Forelimb muscle (tissue), 1 donor: ENCODE measurements at places on chromosomes 2 and 18.

- no peak for DNase-seq
Measured at GRCh38 chr2:204948024-204948763, 402.9 kb downstream of the PARD3B start.

DNA sequence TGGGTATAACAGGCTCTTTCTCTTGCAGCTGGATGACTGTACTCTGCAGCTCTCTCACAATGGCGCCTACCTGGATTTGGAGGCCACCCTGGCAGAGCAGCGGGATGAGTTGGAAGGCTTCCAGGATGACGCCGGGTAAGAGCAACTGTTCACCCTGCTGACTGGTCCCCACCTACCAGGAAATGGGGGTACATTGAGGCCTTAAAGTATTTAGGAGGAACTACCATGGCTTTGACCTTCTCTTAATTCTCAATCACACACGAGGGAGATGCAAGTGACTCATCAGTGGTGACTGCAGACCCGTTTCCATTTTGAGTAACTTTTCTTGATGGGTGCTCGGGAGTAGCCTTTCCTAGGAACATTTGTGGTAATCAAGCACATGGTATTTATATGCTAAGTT is 58.0 kb downstream of the FHOD3 start:
- DNase-seq: no peak

DNA sequence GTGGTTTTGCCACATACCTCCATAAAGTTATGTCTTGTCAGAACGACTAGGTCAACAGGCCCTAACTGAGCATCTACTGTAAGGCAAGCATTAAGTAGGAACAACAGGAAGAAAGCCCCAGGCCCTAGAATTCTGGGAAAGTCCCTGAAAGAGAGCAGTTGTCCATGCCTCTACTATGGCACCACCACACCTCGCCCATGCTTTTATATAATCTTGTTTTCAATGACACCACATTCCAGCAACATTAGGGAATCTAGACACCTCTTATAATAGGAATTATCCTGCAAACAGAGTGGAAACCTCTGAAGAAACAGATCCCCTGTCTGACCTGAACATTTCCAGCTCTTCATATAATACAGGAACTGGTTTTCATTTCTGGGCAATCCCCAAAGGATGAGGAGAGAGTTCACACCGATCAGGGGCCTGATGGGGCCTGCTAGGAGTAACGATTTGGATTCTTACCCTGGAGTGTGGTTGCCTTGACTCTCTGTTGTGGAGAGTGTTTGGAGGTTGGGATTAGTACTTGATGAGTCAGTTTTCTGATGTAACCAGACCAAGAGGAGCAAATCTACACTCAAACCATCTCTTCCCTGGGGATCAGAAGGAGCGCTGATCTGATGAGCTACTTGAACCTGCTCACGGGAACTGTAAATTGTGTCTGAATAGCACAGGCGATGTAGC is 31.9 kb upstream of the CEP68 start:
- DNase-seq: no peak

DNA sequence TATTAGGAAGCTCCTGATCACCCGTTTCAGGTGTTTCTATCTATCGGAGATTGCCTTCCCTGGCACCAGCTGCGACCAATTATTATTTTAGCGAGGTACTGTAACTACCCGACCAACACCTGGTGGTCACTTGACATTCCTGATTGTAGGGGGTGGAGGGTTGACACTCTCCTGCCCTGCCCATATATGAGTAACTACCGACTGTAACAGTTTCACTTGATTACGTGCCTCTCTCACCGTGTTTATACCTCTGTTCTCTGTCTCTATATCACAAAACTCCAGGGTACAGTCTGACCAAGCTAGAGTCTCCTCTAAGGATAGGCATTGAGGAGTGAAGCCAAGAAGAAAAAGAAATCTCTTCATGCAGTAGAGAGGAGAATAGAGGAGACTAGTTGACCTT is 268.0 kb upstream of the LRATD1 start:
- no peak for DNase-seq

GRCh38 chr2:11203480-11203879 is 48.2 kb downstream of the SLC66A3 start:
- no peak for DNase-seq

DNA sequence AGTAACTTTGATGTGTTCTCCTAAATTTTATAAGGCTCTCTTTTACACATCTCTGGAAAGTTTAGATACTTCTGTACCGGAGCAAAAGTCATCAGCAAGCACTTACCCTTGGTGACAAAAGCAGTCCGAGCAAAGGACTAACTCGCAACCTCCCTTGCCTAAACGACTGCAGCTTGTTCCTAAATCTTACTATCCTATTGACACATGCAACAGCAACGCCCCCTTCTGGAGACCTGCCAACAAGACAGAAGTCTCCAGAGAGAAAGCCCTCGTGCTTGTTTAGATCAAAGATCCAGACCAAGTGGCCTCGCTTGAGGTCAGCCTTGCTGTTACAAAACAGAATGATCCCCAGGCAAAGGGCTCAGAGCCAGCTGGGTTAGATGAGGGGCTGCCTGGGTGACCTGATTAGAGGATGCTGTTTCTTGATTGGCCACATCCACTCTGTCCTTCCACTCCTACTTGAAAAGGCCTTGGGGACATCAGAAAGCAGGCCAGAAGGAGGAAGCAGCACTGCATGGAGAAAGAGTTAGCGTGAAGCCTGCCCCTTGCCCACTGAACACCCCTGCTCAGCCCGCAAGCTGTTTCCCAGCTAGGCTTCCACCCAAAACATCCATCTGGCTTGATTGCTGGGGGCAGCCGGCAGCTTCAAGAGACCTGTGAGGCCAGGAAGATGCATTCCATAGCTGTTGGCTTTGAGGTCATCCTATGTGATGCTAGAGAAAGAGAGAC is 94.3 kb downstream of the HNRNPLL start:
- no peak for DNase-seq
